ENCODE measurements at places on chromosomes 1 and 21.

GRCh38 chr21:45818276-45818903 lies 163.2 kb upstream of the COL6A1 start:
- DNase-seq: no peak

GRCh38 chr1:65401612-65402011 lies 18.9 kb upstream of the LEPR start:
- no peak for DNase-seq

- no peak for DNase-seq
Observed at GRCh38 chr1:78229344-78229743, 183.6 kb downstream of the GIPC2 start.

GRCh38 chr1:6471970-6472368 lies 6.0 kb upstream of the TNFRSF25 start:
- DNase-seq: no peak

- DNase-seq: no peak
Observed at GRCh38 chr21:42435401-42435800, 31.7 kb downstream of the UBASH3A start.

GRCh38 chr1:223233019-223233409 lies 90.0 kb upstream of the TLR5 start:
- no peak for DNase-seq

DNA sequence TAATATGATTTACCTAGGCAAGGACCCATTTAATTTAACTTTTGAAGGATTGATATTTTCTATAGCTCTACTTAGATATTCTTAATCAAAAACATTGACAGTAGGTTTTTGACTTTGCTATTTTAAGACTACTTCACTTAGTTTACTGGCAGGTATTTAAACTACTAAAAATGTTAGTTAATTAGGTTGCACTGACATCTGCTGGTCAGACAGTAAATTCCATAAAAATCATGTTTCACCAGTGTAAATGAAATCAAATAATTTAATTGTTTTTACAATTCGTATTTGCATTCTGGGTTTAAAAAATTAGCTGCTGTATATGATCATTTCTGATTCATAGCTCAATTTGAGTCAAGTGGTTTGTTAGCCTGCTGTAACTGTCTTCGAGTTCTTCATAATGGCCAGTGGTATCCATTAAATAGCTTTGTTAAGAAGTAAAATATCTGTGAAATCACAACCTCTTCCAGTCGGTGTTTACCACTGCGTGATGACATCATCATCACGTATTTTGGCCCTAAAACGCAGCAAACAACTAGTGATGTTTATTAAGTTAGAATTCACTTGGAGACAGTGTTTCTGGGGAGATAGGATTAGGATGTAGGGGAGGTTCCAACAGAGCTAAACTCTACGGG lies 26.2 kb downstream of the EXTL2 start:
- no peak for DNase-seq

DNA sequence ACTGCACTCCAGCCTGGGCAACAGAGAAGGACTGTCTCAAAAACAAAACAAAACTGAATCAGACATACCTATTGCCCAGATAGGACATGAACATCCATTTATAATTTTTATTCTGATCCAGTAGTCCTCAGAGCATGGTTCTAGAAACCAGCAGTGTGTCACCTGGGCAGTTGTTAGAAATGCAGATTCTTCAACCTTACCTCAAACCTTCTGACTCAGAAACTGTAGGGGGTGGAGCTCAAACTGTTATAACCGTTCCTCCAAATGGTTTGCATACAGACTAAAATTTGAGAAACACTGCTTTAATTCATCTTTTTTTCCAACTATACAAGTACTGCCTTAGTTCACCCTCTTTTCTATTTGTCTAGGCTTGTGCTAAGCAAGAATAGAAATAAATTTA lies 6.0 kb downstream of the NASP start:
- no peak for DNase-seq

DNA sequence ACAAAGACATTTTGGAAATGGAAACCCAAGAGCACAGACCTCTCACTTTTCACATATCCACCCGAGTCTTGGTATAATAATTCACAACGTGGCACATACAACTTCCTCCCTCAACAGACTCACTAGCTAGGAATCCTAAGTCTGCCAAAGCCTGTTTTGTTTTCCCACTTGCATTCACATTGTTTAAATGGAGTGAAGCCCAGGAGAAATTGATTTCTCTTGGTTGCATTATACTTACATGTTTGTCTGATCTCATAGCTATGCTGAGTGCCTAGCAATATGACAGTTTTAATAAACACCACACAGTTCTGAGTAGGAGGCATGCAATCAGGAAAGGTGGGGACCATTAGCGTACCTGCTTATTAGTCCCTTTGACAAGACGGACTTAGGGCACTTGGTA lies 348.6 kb upstream of the ADGRL4 start:
- no peak for DNase-seq

GRCh38 chr1:89358287-89358893 lies 5.5 kb upstream of the GBP6 start:
- DNase-seq: peak; percentile 48

- no peak for DNase-seq
Observed at GRCh38 chr1:51504806-51505525, 14.1 kb downstream of the EPS15 start.

DNA sequence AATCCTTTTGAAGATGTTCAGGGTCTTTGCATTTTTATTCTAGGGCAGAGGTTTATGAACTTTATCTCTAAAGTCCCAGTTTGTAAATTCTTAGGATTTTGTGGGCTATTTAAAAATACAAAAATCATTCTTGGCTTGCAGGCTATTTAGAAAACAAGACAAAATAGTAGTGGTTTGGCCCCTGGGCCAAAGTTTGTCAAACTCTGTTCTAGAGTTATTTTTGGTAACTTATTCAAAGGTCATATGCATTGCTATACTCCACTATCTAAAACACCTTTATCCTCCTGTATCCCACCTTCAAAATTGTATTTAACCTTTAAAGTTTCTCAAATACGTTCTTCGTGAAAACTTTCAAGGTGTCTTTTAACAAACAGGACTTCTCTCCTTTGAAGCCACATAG lies 75.5 kb upstream of the LRRC53 start:
- no peak for DNase-seq

- no peak for DNase-seq
Observed at GRCh38 chr1:79460773-79461436, 454.4 kb upstream of the ADGRL4 start.

DNA sequence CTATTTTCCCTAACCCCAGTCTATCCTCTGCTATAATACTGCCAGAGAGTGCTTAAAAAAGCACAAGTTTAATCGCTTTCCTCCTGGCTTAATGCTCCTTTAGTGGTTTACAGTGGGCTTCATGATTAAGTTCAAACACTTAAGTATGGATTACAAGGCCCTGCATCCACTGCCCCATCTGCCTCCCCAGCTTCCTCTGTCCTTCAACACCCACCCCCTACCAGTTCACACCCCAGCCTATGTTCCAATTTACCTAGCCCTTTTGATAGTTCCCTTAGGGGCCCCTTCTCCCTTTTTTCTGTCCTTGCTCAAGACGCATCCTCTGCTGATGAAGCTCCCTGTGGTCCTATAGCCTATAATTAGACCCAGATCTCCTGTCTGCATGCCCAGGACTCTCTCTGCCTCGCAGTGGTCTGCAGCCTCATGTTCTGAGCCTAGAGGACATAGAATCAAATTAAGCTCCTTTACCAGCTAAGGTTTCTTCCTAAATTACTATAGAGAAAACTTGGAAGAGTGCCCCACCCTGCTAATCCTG lies 212.5 kb downstream of the FGGY start:
- no peak for DNase-seq

Measured in hypothalamus (tissue), 51 donors.